Upper lobe of right lung (tissue), 1 donor: ENCODE measurements at places on chromosomes 5 and 9. TPM values are rescaled to one million over a fixed set of nuclear protein-coding genes. Genes with fewer than 3 reads are reported as not detected.

DNA sequence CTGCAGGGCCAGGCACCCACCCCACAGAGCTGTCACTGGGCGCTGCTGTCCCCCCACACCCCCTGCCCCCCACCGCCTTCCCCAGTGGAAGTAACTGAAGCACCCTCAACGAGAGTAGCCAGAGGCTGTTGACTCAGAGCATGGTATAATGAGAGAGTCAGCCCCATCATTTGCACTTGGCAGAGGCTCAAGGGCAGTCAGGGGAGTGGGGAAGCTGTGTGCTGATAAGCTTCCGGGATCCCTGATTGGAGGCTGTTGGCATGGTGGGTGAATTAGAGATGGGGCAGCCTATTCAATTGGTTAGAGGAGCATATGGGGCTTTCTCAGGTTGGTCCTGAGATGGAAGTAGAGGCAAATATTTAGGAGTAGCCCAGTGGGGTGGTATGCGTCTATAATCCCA, 77.1 kb upstream of the GOLM1 start:
- no peak for DNase-seq

GRCh38 chr5:157109744-157110143, 900 bp upstream of the HAVCR2 start:
- DNase-seq, result no peak

GRCh38 chr5:171680485-171680884, 105.1 kb upstream of the SMIM23 start:
- no peak for DNase-seq

GRCh38 chr5:103780794-103781193, 218.2 kb upstream of the NUDT12 start:
- DNase-seq, result no peak

Gene ARID3C
- total RNA-seq, result not detected

DNA sequence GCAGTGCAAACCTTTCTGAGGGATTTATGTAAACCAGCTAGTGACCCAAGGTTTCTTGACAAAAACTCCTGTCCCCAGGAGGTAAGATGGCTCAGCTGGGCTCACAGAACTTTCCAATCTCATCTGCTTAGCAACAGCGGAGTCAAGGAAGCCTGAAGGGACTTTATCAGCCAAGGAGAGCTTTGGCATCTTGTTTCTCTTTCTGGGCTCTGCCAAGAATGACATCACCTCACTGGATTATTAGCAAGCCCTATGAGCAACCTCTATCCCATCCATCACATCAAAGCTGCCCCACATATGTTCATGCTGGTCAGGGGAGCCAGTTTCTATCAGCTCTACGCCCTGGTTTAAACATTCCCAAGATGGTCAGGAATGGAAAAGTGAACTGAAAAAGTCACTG, 461.3 kb downstream of the ENC1 start:
- DNase-seq, result no peak

GRCh38 chr5:32419791-32420190, 24.7 kb downstream of the ZFR start:
- no peak for DNase-seq

GRCh38 chr5:72209147-72210115, 102.2 kb downstream of the MAP1B start:
- DNase-seq, result no peak

Gene ELAVL2
- not detected for total RNA-seq

GRCh38 chr9:97873425-97873824, 20.4 kb downstream of the FOXE1 start:
- no peak for DNase-seq

GRCh38 chr9:98415782-98416181, 160.3 kb upstream of the TBC1D2 start:
- DNase-seq, result no peak
